D721Med (cell line): ENCODE measurements at places on chromosomes 2 and 18.

- DNase-seq: no peak
Observed at GRCh38 chr2:226589043-226589442, 210.6 kb downstream of the IRS1 start.

- DNase-seq: no peak
Observed at GRCh38 chr2:121038891-121039616, 245.9 kb downstream of the TFCP2L1 start.

DNA sequence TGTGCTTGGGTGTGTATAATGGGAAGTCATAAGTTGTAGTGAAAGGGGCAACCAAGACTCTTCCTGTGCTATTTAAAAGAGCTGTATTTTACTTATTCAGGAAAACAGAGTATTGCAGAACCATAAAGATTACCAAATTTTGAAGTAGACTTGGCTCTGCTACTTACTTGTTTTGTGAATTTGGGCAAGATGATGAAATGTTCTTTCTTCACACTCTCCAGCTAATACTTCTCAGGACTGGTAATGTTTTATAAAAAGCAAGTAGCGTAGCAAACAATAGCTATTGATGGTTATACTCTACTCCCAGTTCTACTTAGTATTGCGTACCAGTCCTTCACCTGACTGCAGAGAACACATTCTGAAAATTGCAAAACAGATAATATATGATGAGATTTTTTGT, 374.1 kb downstream of the ARHGAP15 start:
- no peak for DNase-seq

DNA sequence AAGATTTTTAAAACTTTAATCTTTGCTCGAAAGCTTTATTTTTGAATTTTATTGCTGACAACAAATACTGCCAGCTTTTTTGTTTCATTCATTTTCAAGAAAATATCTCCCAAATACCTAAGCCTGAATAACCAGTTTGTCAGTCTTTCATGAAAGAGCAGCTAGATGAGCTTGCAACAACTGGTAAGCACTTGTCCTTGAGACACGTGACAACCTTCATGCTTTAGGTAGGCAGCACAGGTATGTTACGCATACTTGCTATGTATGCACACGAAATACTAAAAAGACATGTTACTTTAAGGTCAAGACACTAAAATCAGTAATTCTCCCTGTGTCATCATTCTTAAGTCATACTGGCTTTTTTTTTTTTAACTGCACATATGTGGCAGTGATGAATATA, 12.3 kb downstream of the CEBPZ start:
- no peak for DNase-seq

DNA sequence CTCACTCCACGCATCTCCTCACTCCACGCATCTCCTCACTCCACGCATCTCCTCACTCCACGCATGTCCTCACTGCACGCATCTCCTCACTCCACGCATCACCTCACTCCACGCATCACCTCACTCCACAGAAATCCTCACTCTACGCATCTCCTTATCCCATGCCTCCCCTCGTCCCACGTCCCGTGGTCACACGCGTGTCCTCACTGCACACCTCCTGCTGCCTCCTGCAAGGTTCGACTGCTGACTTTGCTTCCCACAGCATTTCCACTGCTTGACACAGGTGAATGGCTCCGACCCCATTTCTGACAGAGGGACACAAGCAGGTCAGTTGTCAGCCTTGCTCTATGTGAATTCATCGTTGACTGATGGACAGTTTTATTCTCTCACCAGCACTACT, 103.0 kb downstream of the USP40 start:
- DNase-seq: no peak

- no peak for DNase-seq
Observed at GRCh38 chr2:45882707-45883602, 231.5 kb downstream of the PRKCE start.

DNA sequence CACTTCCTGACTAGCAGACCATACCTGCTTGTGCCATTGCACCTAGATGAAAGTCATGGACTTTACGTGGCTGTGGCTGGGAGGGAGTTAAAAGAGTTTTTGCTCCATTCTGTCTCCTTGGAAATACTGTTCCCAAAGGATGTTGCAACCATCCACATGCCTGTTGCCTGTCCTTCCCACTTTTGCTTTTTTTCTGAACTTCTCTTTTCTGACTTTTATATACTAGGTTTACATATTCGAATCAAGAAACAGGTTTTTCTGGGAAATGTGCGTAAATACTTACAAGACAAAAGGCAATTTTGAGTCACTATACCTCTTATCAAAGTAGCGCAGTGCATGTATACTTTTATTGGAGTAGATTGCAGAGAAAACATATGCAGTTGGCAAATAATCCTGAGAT, 244.8 kb downstream of the PRKCE start:
- no peak for DNase-seq
